Stimulated activated CD4-positive, alpha-beta T cell treated with anti-CD3 and anti-CD28 coated beads, Interleukin-4, amount 100 ng/mL, for 4 hours (primary cell): ENCODE measurements at places on chromosomes 3 and 15.
A peak's percentile ranks its signal among the peaks of the same experiment; 100 is the strongest.

- DNase-seq, result no peak
Measured at GRCh38 chr15:68507447-68507846, 71.3 kb upstream of the CORO2B start.

DNA sequence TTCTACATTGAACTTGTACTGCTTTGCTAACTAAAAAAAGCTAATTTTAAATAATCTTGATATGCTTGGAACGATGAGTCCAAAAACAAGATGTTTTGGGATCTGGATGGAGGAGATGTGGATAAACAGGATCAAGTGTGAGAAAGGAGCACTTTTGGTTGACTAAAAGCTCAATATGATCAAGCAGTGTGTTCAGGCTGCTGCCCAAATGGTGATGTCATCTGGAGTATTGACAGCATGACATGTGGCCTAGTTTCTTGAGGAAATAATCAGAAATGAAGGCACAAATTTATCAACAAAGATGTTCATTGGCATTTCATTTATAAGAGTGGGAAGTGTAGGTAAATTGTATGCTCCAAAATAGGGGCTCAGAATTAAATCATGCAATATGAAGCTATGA is 161.2 kb downstream of the SOX2 start:
- no peak for DNase-seq

GRCh38 chr15:60572541-60573421 is 93.8 kb upstream of the ICE2 start:
- DNase-seq, result no peak

GRCh38 chr15:65163041-65163440 is 22.1 kb downstream of the CLPX start:
- no peak for DNase-seq

GRCh38 chr3:143330296-143330868 is 210.8 kb downstream of the CHST2 start:
- no peak for DNase-seq

DNA sequence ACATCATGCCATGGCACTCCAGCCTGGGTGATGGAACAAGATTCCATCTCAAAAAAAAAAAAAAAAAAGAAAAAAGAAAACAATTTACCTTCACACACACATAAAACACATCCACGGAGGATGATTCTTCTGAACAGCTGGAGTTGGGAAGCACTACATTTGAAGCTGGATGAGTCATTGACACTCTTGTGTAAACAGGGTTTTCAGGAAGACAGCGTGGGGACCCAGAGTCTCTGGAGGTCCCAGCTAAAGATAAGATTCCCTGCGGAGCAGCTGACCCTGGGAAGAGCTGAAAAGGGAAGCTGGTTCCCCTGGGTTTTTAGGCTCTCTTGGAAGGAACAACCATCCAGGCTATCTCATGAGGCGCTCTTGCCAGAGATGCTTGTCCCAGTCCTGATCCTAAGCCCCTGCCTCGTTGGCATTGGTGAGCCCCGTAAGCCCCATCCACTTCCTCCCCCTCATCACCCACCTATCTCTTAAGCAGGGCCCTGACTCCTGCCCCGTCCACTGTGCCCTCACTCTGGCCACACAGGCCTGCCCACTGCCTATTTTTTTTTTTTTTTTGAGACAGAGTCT is 32.0 kb upstream of the FURIN start:
- DNase-seq, result no peak

- no peak for DNase-seq
Measured at GRCh38 chr3:129257609-129258008, 8.2 kb downstream of the COPG1 start.

DNA sequence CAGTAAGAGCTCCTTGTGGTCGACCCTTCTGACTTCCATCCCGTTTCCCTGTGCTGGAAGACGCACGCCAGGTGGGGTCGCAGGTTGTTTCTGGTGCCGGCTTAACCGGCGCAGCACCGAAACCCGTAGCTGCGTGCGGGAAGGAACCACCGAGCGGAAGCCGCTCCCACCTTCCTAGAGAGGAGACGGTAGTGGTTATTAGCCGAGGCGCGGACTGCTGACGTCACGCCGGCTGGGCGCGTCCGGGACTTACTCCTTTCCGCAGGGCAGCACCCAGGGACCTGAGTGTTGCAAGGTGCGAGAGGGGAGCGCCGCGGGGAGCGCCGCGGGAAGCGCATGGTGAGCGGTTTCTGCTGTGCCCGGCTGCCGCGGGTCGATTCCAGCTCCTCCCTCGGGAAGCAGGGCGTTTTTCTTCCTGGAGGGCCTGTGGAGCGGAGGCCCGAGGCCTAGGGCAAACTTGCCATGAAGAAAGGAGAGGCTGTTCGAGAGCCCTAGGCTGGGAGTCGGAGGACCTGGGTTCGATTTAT is at the start of gene ZNF501:
Gene ZNF501 (plus strand): TSS at position 252 of the 527 bp plus-strand sequence. CDS start 4,787 bp downstream, outside the sequence.
- DNase-seq, result peak; percentile 85

DNA sequence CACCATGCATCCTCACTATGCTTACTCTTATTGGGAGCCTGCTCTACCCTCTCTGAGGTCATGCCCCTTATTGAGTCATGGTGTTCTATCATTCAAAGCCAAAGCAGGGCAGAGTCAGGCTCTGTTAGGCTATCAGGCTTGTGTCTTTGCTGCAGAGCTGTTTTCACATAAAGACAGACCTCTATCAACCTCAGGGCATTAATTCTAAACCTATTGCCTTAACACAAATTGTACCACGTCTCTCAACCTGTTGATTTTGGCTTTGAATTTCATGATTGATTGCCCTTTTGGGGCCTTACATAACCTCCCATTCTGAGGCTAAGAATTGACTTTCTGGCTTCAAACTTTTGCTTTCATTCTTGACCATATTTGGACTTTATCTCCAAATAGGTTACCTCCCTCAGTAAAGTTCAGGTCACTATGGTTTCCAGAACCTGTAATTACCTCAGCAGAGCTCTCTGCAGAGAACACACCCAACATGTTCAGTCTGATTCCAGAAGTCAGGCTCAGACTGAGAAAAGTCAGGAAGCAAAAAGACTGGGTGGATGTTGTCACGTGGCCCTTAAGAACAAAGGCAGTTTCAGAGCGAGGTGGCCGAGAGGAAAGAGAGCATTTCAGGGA is 221.4 kb upstream of the NANOGP8 start:
- DNase-seq, result no peak

- DNase-seq, result no peak
Measured at GRCh38 chr3:64612916-64613526, 74.8 kb downstream of the ADAMTS9 start.

GRCh38 chr3:88003115-88003755 is 55.6 kb downstream of the CGGBP1 start:
- DNase-seq, result no peak

- DNase-seq, result no peak
Measured at GRCh38 chr15:69871511-69872134, 226.1 kb downstream of the TLE3 start.

GRCh38 chr3:86229086-86229774 is 761.7 kb downstream of the VGLL3 start:
- DNase-seq, result no peak

- no peak for DNase-seq
Measured at GRCh38 chr15:66961407-66961884, 104.0 kb upstream of the SMAD3 start.

DNA sequence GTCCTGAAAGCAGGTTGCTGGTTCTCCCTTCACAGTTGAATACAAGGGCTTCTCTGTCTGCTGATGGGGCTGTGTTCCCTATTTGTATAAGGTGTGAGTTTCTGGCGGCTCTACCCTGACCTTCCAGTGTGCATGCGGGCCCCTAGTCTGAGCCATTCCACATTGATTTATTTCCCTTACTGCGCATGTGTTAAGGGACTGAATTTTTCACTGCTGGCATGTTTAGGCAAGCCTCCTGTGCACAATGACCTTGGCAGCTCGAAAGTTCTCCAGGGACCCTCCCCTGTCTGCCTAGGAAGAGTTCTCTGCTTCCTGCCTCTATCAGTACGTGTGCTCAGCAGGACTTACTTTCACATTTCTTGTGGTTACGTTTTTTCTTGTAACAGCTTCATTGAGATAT is 11.4 kb downstream of the TRAK1 start:
- DNase-seq, result no peak

DNA sequence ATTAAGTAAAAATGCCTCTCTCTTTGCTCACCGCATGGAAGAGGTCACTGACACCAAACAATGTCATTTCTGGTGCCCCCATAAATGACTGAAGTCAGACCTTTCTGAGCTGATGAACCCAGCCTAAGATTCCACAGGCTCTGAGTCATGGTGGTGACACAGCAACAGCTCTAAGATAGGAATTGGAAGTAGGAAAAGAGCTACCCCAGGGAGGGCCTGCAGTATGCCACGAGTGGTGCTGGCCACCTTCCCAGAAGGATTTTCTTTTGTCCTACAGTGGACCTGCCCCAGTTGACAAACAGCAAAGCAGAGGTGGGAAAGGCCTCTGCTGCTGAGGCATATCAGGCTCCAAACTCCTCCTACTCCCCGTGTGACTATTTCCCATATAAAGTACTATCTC is 208.1 kb downstream of the MINAR1 start:
- DNase-seq, result no peak

- DNase-seq, result peak; percentile 55
Measured at GRCh38 chr3:151085227-151085888, at the start of gene MED12L. TSS of gene MED12L (plus strand) at chr3:151085664. CDS start at chr3:151086927, 1,263 bp downstream.

- no peak for DNase-seq
Measured at GRCh38 chr15:92934716-92935115, 34.6 kb downstream of the CHD2 start.

DNA sequence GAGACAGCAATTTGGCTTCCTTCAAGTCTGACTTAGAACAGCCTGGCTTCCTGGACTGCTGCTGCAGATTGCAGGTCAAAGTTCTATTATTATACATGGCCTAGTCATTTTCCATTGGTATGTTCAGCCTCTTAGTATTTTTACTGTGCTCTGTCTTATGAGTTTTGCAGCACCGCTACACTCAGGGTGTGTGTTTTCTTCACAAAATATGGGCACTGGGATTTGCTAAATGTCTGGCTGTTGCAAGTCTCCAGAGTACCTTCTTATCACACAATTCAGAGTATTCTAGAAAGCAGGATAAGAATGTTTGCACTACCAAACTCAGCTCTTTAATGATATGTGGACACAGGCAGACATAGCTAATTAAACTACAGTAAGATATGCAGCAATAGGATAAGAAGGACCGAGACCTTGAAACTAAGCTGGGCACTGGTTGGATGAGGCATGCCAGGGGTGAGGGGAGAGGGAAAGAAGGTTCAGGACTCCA is 203.0 kb upstream of the PDZRN3 start:
- no peak for DNase-seq

DNA sequence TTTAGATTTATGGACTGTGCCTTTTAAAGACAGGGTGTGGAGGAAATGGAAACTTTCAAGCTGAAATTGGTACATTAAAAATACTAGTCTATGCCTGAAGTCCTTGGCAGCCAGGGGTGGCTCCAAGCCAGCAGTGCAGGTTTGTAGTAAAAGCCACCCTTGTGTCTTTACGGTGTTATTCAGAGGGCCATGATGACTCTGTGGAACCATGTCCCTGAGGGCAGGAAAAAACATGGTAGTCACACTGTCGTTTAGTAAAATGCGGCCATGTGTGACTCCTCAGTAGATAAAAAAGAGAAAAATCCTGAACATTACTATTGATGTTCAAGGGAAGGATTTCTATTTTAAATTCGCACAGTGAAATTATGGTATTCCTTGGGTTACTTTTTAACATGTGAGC is 2.7 kb downstream of the FAN1 start:
- no peak for DNase-seq

DNA sequence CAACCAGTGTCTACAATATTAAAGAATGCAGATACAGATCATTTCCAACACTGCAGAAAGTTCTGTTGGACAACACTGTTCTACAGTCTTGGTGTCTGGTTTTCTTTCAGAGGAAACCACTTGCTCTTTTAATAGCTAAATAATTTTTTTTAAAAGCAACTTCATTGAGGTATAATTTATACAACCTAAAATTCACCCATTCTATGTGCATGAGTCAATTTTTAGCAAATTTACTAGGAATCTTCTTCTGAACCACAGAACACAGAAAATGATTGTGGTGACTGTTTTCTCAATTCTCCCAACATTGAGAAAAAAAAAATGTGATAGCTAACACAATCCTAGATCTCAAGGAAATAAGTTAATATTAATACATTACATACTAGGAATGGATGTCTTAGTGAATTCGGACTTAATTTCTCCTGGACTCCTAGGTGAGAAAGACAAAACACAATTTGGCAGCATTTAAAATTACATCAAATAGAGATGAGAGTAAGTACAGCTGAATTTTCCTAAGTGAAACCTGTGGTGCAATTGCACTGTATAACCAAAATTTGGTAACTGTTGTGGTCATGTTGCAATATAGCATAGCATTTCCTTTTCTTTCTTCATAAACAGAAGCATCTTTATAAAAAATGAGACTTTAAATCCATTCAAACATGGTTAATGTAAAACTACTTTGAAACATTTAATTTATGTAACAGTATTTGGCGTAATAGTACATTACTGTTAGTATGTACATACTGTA is 15.3 kb upstream of the PLCL2 start:
- no peak for DNase-seq

DNA sequence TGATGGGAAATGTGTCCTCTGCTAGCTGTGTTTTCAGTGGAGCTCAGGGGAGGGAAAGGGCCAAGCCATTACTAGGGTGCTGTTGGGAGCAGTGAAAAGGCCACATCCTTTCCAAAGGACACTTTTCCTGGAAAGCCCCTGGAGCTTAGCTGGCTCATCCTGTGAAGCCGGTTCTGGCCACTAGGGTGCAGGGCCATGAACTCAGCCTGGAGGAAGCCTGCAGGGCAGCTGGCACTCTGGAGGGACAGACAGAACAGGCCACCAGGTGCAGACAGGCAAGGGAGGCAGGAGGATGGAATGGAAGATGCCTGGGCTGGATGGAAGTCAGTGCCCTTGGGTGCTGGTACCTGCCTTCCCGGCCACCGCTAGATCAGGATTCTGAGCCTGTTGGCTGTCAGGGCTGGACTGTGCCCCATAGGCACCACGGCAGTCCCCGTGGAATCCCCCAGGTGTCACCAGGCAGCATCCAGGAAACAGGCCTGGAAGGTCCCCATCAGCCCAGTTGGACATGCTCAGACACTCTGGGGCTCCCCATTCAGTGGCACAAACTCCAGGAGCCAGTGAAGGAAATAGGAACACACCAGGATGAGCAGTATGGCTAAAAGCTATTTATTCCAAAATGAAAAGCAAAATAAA is 76.2 kb upstream of the C2CD4B start:
- no peak for DNase-seq

GRCh38 chr3:88195951-88196434 is 46.2 kb downstream of the C3orf38 start:
- peak; percentile 6 for DNase-seq
